ENCODE measurements at places on chromosomes 2 and 18.

- no peak for DNase-seq
Measured at GRCh38 chr2:42246562-42246961, 77.4 kb downstream of the EML4 start.

- DNase-seq = no peak
Measured at GRCh38 chr2:34001557-34001956, 402.5 kb upstream of the FAM98A start.

GRCh38 chr2:236863729-236864126 is 222.0 kb upstream of the COPS8 start:
- DNase-seq = no peak

- DNase-seq = no peak
Measured at GRCh38 chr2:182499706-182500470, 73.1 kb upstream of the PDE1A start.

DNA sequence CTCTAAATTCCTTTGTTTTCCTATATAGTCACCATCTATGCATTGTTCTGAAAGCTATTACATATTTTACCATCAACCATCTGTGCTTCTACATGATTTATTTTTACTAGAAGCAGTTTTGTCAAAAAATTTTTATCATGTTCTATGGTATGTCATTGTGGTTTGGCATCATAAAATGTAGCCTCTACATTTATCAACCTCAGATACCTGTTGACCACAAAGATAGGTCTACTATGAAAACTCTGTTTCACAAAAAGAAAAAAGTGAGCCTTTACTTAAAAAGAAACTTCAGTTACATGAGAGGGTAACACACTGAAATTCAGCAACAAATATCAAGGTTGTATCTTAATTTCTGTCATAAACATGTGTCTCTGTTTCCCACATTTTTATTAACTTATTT is 3.7 kb downstream of the BCL2 start:
- no peak for DNase-seq

DNA sequence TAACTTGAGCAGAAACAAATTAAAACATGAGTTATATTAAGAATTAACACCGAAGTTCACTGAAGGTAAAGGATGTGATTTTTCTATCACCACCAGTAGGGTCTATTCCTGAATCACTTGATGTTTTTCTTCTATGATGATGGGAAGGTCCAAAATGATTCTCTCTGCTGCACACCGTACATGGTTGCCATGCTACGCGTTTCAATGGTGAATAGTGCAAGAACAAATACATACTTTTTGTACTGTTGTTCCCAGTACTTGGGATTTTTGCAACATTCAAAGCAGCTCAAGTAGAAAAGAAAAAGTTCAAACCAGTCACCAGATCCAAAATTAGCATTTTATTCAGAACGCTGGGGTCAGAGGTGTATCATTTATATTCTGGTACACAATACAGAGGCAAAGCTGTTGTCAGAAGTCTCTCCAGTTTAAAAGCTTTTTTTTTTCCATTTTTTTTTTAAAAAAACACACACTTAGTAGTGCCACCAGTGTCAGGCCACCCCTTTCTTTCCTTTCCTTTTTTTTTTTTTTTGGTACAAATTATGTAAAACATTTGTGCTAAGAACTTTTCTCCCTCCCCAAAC is 226.2 kb downstream of the CDH2 start:
- no peak for DNase-seq

DNA sequence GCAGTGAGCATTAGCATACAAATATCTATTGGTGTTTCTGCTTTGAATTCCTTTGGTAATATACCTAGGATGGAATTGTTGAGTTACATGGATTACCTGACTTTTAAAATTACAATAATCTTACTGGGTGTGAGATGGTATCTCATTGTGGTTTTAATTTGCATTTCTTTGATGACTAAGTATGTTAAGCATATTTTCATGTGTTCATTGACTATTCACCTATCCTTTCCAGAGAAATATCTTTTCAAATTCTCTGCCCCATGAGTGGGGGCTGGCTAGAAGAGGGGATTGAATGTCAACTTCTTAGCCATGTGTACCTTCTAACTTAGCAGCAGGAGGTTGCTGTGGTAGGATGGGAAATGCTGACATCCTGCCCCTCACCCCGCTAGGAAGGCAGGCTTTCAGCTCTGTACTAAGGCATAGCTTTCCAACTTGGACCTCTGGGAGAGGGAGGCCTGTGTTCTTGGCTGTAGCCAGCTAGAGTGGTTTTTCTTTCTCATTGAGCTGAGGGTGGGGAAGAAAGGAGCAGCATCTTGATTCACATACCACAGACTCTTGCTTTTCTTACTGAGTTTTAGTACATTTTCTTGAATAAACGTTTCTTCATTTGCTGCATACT is 63.3 kb upstream of the TTC27 start:
- DNase-seq = no peak

DNA sequence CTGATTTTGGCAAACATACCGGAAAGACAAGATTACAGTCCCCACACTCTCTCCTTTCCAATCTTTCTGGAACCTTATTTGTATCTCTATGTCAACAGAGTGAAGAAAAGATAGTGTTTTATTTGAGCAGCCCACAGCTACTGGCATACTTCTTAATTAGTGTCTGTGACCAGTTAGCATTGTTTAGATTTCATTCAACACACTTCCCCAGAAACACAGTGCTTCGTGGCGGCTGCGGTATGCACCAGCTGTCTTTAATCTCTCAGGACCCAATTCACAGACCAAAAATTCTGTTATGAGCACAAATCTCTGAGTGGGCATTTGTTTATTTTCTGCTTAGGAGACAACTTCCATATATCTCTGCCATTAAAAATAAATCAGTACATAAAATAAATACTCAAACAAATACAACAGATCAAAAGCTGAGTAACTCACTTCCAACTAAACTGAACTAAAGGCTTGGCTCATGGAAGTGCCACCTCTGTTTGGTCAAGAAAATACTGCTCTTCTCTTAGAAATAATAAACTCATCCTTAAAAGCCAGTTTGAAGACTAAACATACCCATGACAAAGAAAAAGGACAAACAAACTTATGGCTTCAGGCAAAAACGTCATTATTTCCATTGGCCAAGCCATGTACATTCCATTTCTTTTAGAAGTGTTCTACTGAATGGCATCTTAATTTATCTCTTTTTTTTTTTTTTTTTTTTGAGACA is 392.4 kb downstream of the TXNL1 start:
- no peak for DNase-seq

DNA sequence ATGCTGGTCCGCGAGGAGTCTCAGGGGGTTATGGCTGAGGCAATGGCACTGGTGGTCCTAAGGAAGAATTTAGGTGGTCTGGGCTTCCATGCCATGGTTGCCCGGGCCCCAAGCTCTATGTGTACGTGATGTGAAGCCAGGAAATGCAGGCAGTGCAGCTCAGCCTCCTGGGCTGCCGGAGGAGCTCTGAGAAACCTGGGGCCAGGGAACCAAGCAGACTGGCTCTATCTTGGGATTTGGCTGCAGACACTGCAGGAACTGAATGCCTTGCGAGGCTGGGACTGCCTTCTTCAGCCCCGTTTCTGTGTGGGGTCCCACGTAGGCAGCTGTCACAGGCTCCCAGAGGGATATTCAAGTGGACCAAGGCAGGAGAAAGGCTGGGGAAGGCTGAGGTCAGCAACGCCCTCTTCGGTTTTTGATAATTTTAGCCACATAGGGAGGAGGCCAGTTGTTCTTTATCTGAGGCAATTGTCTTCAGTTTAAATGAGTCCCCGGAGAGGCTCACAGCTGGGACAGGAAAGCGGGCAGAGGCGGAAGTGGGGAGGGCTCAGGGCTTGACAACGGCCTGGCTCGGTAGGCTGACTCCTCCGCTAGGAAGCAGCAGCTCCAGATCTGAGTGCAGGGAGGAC is 77.7 kb downstream of the RHOB start:
- no peak for DNase-seq

GRCh38 chr18:41461114-41461513 is 493.9 kb upstream of the PIK3C3 start:
- DNase-seq = no peak

GRCh38 chr2:28250006-28250405 is 142.7 kb upstream of the FOSL2 start:
- DNase-seq = no peak

GRCh38 chr2:168545439-168546082 is 89.5 kb downstream of the CERS6 start:
- DNase-seq = no peak

- DNase-seq = no peak
Measured at GRCh38 chr2:97935719-97936161, 60.0 kb downstream of the TMEM131 start.

DNA sequence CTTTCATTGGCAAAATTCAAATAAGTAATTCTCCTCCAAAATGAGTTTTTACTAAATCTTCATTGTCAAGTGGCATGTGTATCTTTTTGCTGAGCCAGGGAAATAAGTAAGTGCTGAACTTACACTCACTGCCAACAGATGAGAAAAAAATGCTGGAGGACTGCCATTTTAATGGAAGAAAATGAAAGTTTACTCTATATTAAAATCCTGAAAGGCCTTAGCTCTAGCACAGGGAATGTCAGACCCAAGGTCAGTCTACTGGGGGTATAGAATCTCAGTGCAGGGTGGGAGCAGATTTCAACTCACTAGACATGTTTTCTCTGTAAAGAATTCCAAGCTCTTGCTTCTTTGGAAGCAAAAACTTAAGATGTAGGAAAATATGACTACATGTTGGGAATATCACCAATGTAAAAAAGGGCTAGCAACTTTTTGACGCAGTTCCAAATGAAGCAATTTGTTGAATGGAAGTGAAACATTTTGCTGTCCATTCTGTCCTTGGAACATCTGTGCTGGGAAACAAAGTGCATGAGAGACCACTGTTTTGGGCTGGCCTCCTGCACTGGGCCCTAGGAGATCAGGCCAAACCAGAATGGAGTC is 127.0 kb downstream of the ST6GAL2 start:
- DNase-seq = no peak

- DNase-seq = no peak
Measured at GRCh38 chr2:148981324-148981723, 57.2 kb upstream of the LYPD6B start.

GRCh38 chr2:44005846-44006245 is 10.1 kb upstream of the LRPPRC start:
- no peak for DNase-seq

DNA sequence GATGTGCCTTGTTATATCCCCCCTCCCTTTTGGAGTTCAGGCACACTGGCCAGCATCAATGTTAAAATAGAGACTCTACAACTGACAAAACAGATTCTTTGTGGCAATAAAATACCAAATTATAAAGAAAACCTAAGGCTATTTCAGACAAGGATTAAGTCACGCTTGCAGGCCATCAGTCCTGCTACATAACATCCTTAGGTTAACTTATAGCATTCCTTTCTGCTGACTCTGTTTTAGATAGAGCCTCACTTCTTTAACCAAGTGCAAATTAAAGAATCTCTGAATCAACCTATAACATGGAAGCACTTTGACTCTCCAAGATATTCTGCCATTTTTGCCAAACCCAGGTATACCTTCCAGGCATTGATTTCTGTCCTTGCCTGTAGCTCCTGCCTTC is 784.6 kb downstream of the RNF144A start:
- no peak for DNase-seq

DNA sequence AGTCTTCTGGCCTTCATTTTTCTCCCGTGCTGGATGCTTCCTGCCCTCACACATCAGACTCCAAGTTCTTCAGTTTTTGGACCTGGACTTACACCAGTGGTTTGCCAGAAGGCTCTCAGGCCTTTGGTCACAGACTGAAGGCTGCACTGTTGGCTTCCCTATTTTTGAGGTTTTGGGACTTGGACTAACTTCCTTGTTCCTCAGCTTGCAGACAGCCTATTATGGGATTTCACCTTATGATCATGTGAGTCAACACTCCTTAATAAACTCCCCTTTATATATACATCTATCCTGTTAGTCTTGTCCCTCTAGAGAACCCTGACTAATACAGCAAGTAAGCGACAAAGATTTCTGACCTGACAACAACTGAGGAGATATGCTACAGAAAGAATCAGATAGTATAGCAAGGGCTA is 7.2 kb downstream of the CDC42EP3 start:
- no peak for DNase-seq

DNA sequence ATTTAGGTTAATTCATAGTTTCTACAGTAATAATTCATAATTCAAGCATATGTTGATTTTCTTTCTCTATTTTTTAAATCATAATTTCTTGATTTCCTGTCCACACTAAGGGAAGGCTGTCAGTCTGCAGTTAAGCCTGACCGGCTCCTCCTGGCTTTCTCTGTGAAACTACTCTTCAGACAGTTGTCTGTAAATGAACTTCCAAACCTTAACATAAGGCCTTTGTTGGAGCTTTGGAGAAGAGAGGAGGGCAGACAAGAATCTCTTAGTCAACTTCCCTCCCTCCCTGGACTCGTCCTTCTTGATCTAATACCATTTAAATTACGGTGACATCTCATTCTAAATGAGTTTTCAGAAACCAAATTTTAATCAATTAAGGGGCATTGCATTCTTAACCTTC is 404.1 kb upstream of the ST6GAL2 start:
- no peak for DNase-seq

- no peak for DNase-seq
Measured at GRCh38 chr2:94994914-94995552, 30.5 kb upstream of the MAL start.

GRCh38 chr2:179525340-179525739 is 260.7 kb upstream of the SESTD1 start:
- DNase-seq = no peak

DNA sequence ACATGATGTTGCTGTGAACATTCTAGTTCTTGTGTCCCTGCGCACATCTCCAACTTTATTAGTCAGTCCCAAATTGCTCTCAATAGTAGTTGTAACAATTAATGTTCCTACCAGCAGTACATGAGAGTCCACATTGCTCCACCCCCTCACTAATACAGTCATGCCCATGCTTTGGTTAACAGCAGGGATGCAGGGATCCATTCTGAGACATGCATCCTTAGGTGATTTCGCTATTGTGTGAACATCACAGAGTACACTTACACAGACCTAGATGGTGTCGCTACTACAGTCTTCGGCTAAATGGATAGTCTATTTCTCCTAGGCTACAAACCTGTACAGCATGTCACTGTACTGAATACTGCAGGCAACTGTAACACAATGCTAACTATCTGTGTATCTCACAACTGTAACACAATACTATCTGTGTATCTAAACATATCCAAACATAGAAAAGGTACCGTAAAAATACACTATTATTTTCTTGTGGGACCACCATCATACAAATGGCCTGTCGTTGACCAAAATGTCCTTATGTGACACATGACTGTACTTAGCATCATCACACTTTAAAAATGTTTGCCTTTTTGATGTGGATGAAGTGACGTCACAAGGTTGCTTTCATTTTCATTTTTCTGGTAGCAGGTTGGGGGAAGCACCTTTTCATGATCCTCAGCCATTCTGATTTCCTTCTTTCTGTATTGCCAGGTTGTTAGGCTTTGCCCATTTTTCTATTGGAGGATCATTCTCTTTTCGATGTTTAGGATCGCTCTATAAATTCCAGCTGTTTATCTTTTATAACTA is 82.9 kb upstream of the RNF152 start:
- no peak for DNase-seq

DNA sequence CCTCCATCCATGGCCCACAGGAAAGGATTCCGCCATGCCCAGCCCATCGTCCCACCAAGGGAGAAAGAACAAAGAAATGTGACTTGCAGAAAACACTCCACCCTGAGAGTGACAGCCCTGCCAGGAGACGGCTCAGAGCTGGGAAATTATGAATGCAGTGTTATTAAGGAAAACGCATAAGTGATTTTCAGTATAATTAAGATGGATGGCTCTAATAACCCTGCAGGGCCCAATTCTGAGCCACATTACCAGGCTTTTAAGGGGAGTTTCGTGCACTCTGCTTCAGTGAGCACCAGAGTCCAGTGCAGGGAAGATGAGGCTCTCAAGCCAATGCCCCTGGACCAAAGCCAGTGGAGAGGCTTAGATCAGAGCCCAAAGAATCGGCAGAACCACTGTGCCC is 10.6 kb upstream of the TEX51 start:
- no peak for DNase-seq

Data from stimulated activated CD8-positive, alpha-beta memory T cell treated with anti-CD3 and anti-CD28 coated beads, Interleukin-2, amount 100 ng/mL, for 1 hour (primary cell).